ENCODE measurements at places on chromosomes 1 and 21.

- no peak for DNase-seq
These were observed 52.1 kb upstream of the SCMH1 start for GRCh38 chr1:41294216-41294615.

- DNase-seq: no peak
These were observed 42.7 kb upstream of the ADARB1 start for GRCh38 chr21:45031571-45032191.

- no peak for DNase-seq
These were observed 45.5 kb upstream of the SOX13 start for GRCh38 chr1:204027446-204027845.

DNA sequence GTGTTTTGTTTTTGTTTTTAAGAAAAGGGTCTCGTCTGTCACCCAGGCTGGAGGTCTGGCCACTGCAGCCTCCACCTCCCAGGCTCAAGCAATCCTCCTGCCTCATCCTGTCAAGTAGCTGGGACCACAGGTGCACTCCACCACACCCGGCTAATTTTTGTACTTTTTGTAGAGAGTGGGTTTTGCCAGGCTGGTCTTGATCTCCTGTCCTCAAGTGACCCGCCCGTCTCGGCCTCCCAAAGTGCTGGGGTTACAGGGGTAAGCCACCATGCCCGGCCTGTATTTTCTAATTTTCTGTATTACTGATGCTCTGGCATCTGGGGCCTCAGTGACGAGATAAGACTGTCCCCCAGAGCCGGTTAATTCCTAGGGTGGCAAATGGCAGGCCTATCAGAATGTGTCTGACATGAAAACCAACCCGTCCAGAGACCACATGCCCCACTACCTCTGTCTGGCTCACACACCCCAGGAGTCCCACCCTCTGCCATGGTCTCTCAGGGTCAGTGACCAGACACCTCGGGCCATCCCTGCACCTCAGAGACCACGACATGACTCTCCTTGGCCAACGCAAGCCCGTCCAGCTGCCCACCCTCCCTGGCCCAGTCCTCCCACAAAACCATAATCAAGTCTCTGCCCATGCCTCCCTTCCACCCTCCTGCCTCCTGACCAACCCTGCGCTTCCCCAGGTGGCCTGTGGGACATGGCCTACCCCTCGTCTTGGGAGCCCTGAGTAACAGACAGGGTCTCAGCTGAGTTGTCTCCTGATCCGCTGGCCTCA is 12.5 kb downstream of the NPHP4 start:
- DNase-seq: no peak

DNA sequence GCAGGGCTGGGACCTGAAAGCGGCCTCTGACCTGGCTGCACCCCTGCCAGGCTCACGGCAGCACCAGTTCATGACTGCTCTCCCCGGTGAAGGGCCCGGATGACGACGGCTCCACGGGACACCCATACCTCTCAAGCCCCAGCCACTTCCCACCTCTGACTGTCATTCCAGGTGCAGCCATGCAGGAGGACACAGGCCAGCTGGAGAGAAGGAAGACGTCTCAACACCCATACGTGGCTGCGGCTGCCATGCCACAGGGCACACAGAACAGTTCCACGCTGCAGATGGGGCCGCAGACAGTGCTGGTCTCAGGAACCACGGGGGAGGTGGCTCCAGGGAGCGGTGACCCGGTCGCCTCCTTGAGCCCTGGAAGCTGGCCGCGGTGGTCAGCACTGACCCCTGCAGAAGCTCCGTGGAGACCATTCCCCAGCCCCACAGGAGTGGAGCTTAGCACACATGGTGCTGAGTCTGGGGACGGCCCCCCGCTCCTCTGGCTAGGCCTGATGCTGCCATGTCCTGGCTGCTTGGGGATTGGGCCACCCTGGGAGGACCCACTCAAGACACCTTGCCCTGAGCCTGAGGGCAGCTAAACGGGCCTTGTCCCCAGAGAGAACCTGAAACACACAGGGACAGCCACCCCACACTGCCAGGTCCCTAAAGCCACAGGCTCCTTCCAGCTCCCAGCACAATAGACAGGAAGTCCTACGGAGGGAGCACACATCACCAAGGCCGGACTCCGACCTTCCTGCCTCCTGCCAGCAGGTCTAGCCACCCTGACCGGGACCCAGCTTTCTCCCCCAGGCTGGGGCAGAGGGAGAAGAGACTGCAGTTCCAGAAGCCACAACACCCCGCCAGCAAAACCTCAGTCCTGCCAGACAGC is 8.6 kb downstream of the WNT9A start:
- DNase-seq: no peak

DNA sequence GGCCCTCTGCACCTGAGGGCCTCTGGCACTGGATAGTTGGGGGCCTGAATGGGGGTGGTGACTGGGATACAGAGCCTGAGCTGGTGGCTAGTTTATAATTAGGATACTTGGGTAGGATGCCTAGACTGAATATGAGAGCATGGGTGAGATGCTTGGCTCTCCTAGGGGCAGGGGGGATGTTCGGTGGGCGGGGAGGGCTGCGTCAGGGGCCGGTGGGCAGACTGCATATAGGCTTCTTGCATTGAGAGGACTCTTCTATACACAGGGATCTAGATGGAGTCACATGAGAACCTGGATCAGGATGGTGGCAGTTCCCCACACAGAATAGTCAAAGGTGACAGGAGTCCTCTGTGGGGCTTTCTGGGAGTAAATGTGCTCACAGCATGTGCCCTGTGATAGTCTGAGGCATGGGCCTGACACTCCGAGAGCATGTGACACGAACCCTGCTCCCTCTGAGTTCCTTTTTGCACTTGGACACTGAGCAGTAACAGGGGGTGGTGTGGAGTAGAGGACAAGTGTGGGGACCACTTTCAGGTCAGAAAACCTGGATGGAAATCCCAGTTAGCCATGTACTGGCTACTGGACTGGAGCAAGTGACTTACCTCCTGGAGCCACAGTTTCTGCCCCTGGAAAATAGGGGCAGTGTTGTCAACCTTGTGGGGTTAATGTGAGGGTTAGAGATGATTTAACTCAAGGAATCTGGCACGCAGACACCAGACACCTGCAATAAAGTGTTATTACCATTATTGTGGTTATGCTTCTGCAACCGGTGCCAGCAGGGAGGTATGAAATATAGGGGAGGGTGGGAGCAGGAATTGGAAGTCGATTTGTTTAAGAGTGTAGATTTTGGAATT is 2.2 kb downstream of the MAP7D1 start:
- no peak for DNase-seq

DNA sequence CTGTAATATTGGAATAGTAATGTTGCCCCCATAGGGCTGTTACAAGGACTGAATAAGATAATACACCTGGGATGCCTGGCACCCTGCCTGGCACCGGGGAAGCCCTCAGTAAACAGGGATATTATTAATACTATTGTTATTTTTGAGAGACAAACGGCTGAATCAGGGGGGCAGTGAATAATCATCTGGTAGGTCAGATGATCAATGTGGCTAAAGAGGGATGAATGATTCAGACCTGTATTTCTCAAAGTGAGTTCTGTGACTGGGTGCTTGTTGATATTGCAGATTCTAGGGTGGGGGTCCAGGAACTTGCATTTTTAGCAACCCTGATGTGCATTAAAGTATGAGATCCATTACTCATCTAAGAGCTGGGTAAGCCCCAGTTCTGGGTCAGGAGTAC is 46.2 kb upstream of the BCL10 start:
- no peak for DNase-seq

GRCh38 chr1:159881622-159882526 is 18.1 kb downstream of the CFAP45 start:
- DNase-seq: peak; percentile 33

DNA sequence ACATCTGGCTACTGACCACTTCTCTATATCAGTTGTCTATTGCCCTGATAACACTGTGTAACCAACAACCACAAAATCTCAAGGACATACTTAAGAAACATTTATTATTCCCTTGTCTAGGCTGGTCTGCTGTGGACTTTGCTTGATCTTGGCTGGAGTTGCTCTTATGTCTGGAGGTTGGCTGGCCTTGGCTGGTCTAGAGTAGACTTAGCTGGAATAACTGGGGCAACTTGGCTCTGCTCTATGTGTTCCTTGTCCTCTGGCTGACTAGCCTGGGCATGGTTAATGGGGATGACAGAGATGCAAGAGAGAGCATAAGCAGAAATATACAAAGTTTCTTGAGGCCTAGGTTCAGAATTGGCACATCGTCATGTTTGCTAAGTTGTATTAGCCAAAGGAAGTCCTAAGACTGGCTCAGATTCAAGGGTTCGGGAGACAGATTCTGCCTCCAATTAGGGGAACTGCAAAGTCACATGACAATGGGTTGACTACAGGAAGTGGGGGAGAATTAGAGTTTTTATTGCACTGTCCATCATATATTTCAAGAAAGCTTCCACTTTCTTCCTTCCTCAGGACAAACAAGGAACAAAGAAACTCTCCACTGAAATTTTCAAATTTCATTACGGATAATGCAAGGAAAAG is 61.4 kb upstream of the HMCN1 start:
- DNase-seq: no peak

DNA sequence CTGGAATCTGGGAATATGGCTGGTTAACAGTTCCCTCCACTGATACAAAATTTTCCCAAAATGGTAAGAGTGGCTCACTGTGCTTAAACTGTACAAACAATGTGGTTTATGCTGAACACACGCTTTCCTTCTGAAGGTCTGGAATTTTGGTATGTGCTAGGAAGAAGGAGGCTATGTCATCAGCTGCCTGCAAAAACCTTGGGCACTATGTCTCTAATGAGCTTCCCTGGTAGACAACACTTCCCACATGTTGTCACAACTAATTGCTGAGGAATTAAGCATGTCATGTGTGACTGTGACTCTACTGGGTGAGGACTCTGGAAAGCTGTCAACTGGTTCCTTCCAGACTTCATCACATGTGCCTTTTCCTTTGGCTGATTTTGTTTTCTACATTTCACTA is 29.2 kb downstream of the IPP start:
- no peak for DNase-seq

GRCh38 chr1:154908937-154909336 is 27.6 kb downstream of the PMVK start:
- DNase-seq: no peak

DNA sequence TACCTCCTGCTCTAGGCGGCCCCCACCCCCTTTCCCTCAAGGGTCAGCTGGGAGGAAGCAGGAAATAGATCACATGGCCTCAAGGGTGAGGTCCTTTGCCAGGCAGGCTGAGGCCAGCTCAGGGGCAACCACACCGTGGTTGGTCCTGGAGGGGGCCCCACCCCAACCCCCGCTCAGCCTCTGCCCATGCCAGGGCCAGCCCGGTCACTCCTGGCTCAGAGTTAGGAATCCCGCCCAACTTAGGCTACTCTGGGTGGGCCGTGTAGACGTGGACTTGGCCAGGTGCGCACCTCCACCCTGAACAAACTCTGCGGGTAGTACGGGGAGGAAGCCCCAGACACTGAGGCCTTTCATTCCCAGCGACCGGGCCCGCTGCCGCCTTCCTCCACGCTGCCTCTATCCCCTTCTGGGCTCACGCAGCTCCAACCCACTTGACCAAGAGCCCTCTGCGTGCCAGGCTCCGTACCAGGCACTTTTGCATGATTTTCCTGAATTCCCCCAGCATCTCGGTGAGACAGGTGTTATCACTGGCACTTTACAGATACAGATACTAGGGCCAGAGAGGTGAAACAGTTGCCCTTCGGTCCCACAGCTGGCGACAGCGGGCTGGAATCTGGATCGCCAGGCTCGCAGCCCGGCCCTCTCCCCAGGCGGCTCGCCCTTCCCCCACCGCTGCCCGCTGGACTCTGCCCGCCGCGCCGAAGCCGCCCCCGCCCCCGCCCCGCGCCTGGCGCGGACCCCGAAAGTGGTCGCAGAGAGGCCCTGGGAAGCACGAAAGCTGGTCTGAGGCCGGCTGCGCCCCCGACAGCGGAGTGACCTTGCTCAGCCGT is 769 bp downstream of the GALE start:
- peak; percentile 49 for DNase-seq

DNA sequence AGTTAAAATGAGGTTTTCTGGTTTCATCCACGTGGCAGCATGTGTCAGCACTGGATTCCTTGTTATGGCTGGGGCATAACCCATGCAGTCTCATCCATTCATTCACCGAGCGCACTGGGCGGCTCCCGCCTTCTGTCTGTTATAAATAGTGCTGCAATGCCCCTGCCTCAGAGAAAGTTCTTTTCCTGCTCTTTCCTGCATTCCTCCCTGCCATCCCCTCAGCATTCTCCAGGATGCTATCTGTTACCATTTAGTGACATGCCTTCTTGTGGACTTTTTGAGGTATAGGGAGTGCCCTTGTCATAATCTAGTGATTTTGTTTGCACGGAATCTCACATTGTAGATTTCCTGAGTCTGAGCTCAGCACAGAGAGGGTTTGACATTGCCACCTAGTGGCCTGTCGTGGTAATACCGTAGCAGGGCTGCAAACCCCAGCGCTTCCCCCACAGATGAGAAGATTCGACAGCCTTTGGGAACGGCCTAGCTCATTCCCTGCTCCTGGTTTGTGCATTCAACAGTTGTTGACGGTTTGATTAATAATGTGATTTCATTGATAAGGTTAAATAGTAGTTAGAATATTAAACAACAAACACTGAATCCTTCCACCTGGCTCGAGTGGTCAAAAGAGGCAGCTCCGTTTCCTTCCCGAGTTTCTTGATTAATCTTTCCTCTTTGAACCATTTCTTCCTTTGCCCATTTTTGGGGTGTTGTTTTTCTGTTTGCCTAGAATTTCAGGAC is 46.3 kb downstream of the UMODL1 start:
- DNase-seq: peak; percentile 84

DNA sequence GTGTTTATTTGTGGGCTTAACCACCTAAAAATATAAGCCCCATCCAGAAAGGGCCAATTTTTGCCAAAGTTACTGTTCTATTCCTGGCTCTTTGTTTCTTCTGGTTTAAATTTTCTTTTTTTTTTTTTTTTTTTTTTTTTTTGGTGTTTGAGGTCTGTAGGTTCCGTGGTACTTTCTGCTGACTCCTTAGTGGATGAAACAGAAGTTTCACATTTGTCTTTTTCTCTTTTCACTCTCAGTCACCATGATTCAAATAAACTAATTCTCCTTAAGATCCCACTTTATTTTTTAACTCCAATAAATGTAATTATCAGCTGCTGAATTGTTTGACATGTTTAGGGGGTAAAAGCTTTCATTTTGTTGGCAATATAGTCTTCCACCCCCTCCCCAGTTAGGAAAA is 322.3 kb downstream of the CHRM3 start:
- no peak for DNase-seq

DNA sequence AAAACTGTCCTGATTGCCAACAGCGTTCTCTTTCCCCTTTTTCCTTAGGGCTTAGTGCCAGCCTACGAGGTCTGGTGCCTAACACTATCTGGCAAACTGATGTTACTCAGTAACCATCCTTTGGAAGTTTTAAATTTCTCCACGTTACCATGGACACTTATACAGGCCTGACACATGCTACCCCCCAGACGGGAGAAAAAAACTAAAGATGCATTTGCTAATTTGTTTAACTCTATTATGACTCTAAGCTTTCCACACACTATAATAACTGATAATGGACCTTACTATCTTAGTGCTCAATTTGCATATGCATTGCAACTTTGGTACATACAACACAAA is 36.8 kb downstream of the CLCA1 start:
- DNase-seq: no peak
